ENCODE measurements at places on chromosomes 1 and 21. TPM values are rescaled to one million over a fixed set of nuclear protein-coding genes. Genes with fewer than 3 reads are reported as not detected.
A peak's percentile ranks its signal among the peaks of the same experiment; 100 is the strongest.

- H3K27ac ChIP-seq, result no peak overlapping the region
- H3K4me1 ChIP-seq, result no peaks in the 10 kb centered on the region
- no peaks in the 10 kb centered on the region for H3K36me3 ChIP-seq
- no peak overlapping the region for H3K4me3 ChIP-seq
- no peak for DNase-seq
Observed at GRCh38 chr1:219235903-219236481, 62.3 kb downstream of the LYPLAL1 start.

DNA sequence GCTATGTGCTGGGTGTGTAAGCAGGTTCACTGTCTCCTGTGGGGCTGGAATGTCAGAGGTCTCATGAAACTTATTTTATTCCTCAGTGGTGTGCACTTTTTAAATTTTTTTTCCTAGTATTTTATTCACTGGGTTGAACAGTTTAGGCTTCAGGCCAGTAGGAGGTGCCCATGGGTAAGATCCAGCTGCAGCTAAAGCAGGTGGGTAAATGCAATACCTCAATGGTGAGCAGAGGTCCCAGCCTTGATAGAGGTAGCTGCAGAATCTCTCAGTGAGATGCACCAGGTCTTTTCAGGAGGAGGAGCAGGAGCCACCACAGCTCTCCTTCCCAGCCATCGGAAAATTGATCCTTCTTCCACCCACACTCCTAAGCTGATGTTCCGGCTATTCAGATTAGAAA is 12.6 kb upstream of the OR6N2 start:
- H3K36me3 ChIP-seq, result no peaks in the 10 kb centered on the region
- H3K4me3 ChIP-seq, result no peak overlapping the region
- no peaks in the 10 kb centered on the region for H3K27me3 ChIP-seq
- peak; percentile 36 for DNase-seq
- no peaks in the 10 kb centered on the region for H3K4me1 ChIP-seq

DNA sequence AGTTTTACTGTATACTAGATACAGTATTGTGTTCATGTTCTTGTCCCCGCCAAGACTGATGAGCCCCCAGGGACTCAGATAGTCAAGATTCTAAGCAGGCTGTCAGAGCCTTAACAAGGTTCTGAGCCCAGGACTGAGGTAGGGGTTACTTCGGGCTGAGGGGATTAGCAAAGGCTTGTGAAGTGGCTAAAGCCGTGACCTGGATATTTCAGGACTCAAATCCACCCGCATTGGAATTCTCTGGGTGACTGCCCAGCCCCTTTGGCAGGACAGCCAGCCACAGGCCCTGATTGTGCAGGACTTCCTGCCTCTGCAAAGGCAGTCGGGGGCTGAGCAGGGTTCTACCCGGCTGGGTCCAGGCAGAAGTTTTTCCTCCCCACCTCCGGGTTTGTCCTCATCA is at the start of gene PLA2G5:
Gene PLA2G5, plus strand, starts transcription at position 321 of the 400 bp plus-strand sequence. CDS start 14,637 bp downstream, outside the sequence.
- H3K4me3 ChIP-seq, result no peak within 1 kb of the TSS
- no peak for DNase-seq
- no peaks in the 10 kb centered on the region for H3K4me1 ChIP-seq
- H3K27ac ChIP-seq, result no peak within 1 kb of the TSS

DNA sequence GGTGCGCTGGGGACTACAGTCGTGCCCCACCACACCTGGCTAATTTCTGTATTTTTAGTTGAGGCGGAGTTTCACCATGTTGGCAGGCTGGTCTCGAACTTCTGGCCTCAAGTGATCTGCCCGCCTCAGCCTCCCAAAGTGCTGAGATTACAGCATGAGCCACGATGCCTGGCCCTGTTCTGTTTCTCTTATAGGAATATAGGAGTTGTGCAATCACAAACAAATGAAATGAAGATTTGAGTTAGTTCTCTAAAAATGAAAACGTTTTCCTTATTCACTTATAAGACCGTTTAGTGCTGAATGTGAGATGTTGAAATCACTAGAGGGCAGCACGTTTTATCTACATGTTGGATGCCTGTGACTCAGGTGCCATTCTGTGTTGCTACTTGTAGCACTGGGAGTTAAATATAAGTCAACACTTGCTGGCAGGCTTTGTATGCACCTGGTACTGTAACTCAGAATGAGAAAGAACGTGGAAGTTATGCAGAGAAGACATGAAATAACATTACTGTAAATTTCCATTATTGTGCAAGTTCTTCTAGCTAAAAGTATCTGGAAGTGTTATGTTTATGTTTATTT is 45.8 kb downstream of the MIGA1 start:
- no peaks in the 10 kb centered on the region for H3K4me1 ChIP-seq
- no peak overlapping the region for H3K4me3 ChIP-seq
- peaks cover 7% of the 10 kb centered on the region for H3K36me3 ChIP-seq
- no peak overlapping the region for H3K27ac ChIP-seq

- peak overlapping the region; percentile 49 for H3K27ac ChIP-seq
- DNase-seq, result peak; percentile 84
- H3K4me1 ChIP-seq, result peaks cover 48% of the 10 kb centered on the region
- no peaks in the 10 kb centered on the region for H3K27me3 ChIP-seq
Observed at GRCh38 chr1:54460351-54460750, 54.2 kb upstream of the SSBP3 start.

GRCh38 chr21:25243808-25244207 is 363.5 kb downstream of the MRPL39 start:
- H3K27me3 ChIP-seq, result no peaks in the 10 kb centered on the region
- no peaks in the 10 kb centered on the region for H3K36me3 ChIP-seq
- H3K27ac ChIP-seq, result no peak overlapping the region
- H3K4me1 ChIP-seq, result no peaks in the 10 kb centered on the region

Gene MAGI3
- 6.5 TPM for total RNA-seq

Gene CD1B
- total RNA-seq, result not detected

Gene CYYR1
- not detected for total RNA-seq

Gene FAM229A
- total RNA-seq, result 32.2 TPM

Gene ZNF683
- total RNA-seq, result not detected

Measured in CD4-positive, alpha-beta memory T cell (primary cell).